ENCODE measurements at places on chromosomes 3 and 15. TPM values are rescaled to one million over a fixed set of nuclear protein-coding genes. Genes with fewer than 3 reads are reported as not detected.

- DNase-seq, result no peak
Observed at GRCh38 chr15:75061272-75061671, 37.9 kb downstream of the PPCDC start.

The RAD51 gene
- 6.4 TPM for polyA plus RNA-seq

- peak; percentile 49 for DNase-seq
Observed at GRCh38 chr3:128383316-128384235, 83.1 kb downstream of the DNAJB8 start.

- no peak for DNase-seq
Observed at GRCh38 chr3:146100825-146101444, 60.0 kb downstream of the PLOD2 start.

The CLDN18 gene
- 0.85 TPM for polyA plus RNA-seq

DNA sequence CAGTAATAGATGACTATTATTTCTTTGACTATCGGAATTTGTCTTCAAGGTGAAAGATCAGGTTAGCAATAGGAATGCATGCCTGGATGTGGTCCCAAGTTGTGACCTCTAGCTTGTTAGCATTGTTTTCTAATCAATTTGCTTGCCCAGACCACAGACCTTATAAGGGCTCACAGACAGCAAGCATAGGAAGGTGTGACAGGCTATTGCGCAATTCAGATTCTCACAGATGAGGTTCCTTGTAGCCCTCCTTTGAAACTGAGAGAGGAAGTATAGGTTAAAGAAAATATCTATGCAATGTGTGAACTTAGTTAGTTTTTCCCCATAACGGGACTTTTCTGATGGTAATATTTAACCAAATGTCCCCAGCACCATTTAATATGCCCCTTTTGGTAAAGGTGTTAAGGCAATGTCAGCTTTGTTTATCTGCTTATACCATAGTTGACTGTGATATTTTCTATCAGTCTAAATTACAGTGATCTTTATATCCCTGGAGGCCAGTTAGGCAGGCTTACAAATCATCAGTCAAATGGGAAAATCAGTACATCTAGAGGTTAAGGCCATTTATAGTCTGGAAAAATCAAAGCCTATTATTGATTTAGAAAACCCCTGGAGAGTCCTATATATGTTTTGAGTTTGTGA lies 168.1 kb upstream of the MBNL1 start:
- no peak for DNase-seq

GRCh38 chr3:160638184-160638583 lies 38.8 kb upstream of the ARL14 start:
- DNase-seq, result no peak

The DAPK2 gene
- polyA plus RNA-seq, result 4.1 TPM

The RHOV gene
- polyA plus RNA-seq, result 0.27 TPM

DNA sequence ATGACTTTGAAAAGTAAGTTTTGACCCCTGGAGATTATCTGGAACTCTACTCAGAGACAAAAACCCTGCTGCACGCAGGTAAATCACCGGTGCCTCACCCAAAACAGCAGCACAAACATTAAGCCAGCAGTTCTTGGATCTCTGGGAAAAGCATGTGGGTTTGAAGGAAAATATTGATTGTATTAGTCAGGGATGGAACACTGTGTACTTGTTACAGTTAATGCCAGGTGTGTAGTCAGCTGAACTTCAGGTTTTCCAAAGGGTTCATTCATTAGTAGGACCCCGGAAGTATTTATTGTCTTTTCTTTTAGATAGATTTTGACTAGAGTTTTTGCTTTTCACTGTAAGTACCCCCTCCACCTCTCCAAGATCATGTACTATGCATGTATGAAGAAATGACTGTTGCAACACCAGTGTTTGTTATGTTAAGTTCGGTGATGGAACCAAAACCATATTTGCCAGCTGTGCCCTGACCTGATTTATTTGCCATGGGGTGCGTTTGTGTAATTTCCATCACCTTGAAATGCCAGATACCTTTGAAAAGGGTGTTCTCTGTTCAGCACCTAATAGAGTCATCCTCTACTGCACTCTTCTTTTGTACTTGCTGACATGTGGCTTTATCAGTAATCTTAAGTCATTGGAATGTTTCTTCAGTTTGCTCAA lies 14.5 kb downstream of the ARHGEF26 start:
- DNase-seq, result no peak

The ZPLD1 gene
- not detected for polyA plus RNA-seq

DNA sequence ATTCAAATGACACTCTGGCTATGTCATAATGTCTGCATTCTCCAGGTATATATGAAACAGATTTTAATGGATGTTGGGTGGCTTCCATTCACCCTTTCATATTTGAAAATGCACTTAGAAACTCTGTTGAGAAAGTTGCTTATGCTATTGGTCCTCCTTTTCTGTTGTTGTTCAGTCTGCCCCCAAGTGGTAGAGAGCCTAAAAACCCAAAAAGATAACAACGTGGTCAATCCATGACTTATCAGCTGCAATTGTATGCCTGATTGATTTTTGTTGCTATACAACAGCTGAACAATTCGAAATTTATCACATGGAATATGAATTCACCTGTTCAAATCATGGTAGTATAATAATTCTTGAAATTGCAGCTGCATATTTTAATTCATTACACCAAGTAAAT lies 279.8 kb downstream of the ROBO2 start:
- DNase-seq, result no peak

- DNase-seq, result no peak
Observed at GRCh38 chr15:95068701-95069521, 837.5 kb downstream of the MCTP2 start.

DNA sequence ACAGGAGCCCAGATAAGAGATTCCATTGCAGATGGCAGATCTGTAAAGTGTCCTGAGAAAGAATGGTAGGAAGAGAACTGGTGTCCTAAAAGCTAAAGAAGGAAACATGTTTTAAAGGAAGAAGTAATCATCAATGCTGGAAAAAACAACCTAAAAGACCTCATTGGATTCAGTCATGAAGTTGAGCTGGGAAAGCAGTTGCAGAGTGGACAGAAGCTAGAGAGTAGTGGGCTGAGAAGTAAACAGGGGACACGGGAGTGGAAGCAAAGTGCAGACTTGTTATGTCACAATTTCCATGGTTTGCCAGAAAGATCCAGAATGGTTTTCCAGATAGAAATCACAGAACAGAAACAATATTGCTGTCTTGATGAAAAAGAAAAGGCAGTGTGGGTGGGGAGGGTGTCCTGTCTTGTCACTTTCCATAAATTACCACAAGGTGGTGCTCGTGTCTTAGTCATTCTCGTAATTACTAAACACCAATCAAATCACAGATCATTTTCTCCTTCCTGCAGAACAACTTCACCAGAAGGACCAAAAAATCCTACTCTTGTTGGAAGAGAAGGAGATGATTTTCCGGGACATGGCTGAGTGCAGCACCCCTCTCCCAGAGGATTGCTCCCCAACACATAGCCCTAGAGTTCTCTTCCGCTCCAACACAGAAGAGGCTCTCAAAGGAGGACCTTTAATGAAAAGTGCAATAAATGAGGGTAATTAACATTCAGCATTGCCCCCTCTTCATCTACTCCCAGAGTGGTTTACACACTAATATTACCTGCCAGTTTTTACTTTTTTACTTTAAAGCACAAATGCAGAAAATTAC lies 64.5 kb downstream of the KLHL25 start:
- peak; percentile 86 for DNase-seq

GRCh38 chr3:9111866-9112265 lies 137.6 kb downstream of the SRGAP3 start:
- DNase-seq, result peak; percentile 57

DNA sequence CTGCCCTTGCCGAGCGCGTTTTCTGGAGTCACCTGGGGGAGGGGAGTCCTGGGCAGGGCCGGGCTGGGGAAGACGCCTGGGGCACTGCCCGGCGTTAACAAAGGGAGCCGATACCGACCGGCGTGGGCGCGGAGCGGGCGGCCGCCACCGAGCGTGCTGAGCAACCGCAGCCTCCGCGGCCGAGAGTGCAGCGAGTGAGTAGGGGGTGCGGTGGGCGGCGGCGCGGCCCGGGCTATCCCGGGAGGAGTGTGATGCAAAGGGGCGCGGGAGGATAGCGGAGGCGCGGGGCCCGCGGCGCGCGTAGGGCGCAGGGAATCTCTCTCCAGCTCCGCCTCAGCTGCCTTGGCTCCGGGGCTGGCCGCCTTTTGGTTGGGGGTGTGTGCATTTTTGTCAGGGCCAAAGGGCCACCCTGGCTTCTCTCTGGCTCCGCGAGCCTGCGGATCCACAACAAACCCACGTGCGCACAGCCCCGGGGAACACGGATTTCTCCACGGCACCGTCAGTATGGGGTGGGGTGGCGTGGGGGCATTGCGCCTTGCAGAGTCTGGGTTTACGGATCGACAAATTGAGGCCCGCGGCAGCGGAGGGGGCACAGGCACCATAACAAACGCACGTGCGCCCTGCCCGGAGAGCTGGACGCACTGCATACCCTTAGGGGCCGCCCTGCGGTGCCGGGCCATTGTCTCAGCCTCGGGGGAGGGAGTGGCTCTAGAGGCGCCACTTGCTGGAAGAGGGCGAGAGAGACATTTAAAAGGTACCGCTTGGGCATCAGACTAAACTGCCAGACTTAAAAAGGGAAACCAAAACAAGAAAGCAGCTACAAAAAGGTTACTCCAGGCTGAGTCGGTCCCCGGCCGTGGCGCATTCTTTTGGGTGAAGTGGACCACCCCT lies 560 bp downstream of the ST6GAL1 start:
- peak; percentile 37 for DNase-seq

- DNase-seq, result no peak
Observed at GRCh38 chr3:8436661-8437287, 64.8 kb upstream of the LMCD1 start.
